Dermis microvascular lymphatic vessel endothelial cell (primary cell): ENCODE measurements at places on chromosomes 5 and 9. TPM values are rescaled to one million over a fixed set of nuclear protein-coding genes. Genes with fewer than 3 reads are reported as not detected.

The CHSY3 gene
- 3.0 and 3.4 TPM in 2 replicates for total RNA-seq

The ITGA1 gene
- 61.1 and 176 TPM in 2 replicates for total RNA-seq

The NUTM2F gene
- not detected in 2 replicates for total RNA-seq

The RACK1 gene
- 4,943 and 6,849 TPM in 2 replicates for total RNA-seq

The PDE8B gene
- under 0.01 TPM in 1 of 2 replicates, not detected in the other for total RNA-seq

The CDC20B gene
- total RNA-seq = not detected in 2 replicates

The GABRG2 gene
- not detected in 2 replicates for total RNA-seq

The NTRK2 gene
- total RNA-seq = under 0.01 TPM in 1 of 2 replicates, not detected in the other

The GABRP gene
- 1.1 and 1.2 TPM in 2 replicates for total RNA-seq

The SHOC1 gene
- total RNA-seq = not detected in 2 replicates
